ENCODE measurements at places on chromosomes 11 and 22.

DNA sequence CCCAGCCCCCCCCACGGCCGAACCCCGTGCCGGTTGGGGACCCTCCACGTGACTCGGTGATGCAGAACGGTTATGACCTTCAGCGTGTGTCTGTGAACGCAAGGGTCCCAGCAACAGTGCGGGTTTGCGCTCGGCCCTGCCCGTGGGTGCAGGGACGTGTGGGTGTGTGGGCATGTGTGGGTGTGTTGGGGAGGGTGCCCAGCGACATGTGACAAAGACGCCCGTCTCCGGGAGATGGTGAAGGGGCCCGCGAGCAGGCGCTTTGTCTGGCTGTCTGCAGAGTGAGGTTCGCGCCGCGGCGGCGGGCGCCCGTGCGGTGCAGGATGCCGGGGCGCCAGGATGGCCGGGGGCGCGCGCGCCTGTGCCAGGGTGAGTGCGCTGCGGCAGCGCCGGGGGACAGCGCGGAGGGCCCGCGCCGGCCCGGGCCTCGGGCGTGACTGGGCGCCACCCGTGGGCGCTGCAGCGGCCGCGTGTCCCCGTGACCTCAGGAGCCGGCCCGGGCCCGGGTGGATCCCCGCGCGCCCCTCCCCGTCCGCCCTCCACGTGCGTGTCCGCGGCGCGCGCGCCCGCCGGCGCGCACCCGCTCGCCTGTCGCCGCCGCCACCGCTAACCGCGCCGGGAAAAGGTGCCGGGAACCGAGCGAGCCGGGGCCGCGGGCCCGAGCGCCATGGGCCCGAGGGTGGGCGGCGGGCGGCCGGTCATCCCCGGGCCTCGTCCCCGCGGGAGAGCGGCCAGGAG, at the start of gene LRFN4:
Gene LRFN4 (plus strand): TSS at position 569 of the 738 bp plus-strand sequence. CDS start 681 bp downstream, outside the sequence.
- peak; percentile 68 for DNase-seq

GRCh38 chr11:64793271-64794160, 9.5 kb downstream of the MAP4K2 start:
- no peak for DNase-seq

- no peak for DNase-seq
Observed at GRCh38 chr11:29319210-29319609, 697.6 kb downstream of the KCNA4 start.

DNA sequence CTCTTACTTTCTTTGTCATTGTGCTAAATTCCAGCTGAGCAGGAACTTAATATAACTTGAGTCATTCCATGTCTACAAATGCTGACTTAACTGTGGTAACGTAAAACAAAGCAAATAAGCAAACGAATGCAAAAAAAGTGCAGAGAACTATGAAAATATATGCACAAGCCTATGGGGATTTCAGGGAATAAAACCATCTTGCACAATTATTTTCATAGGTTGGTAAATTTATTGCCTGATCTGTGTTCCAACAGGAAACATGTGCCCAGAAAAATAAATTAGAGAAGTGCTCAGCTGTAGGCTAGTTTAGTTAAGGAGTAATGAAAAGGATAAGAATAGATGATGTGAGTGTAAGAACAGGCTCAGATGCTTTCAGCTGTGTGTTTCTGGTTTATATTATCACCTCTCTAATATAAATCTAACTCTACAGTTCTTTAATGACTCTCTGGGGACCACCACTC, 1169.3 kb downstream of the LRRC4C start:
- DNase-seq, result no peak

DNA sequence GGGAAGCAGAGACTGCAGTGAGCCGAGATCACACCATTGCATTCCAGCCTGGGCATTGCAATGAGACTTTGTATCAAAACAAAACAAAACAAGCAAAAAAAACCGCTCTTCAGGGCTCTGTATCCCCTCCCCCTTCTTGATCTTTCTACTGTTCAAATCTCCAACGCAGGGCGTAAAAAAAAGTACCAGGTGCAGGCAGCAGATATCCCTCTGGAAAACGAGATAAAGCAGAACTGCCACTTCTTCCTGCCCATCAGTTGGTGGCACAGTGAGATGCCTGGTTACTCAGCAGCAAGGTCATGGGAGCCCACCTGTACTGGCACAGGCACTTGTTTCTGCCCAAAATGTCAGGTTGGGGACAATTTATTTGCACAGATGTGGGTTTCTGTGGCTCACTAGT, 11.2 kb downstream of the CCS start:
- no peak for DNase-seq

Measured in KBM-7 (cell line).